ENCODE measurements at places on chromosomes 7 and 10. TPM values are rescaled to one million over a fixed set of nuclear protein-coding genes. Genes with fewer than 3 reads are reported as not detected.

Gene KLF14
- not detected for total RNA-seq

Gene H2BK1
- not detected for total RNA-seq

Gene AGMO
- 0.93 TPM for total RNA-seq

Gene GFRA1
- 0.07 TPM for total RNA-seq

Gene GNG11
- total RNA-seq: 1.1 TPM

Gene FBXL13
- 0.21 TPM for total RNA-seq

Gene CTAGE6
- not detected for total RNA-seq

Gene CCDC7
- total RNA-seq: 3.7 TPM

Gene THSD7A
- total RNA-seq: not detected

Gene CLDN4
- 126 TPM for total RNA-seq

Gene MACC1
- 16.7 TPM for total RNA-seq

Gene PDE1C
- total RNA-seq: not detected

All from airway epithelial cell (primary cell).